Occipital lobe (tissue), 3 donors: ENCODE measurements at places on chromosomes 4 and X. TPM values are rescaled to one million over a fixed set of nuclear protein-coding genes. Genes with fewer than 3 reads are reported as not detected.

GRCh38 chr4:80926891-80927290 is 103.6 kb upstream of the BMP3 start:
- DNase-seq: no peak

DNA sequence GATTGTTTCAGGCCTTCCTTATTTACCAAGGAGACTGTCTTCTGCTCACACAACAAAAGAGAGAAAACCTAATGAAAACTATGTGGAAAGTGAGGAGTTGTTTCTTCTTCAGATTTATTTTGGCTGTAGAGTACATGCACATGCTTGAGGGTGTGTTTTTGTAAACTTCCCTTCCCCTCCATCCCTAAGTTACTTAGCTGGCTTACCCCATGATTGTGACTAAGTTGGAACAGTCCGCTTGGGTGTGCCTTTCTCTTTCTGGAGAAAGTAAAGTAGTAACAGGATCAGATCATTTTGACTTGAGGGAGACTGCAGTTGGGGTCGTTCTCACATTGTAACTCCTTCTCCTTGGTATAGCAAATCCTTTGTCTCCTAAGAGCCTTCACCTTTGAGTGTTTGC is 155.9 kb downstream of the RTL9 start:
- no peak for DNase-seq

DNA sequence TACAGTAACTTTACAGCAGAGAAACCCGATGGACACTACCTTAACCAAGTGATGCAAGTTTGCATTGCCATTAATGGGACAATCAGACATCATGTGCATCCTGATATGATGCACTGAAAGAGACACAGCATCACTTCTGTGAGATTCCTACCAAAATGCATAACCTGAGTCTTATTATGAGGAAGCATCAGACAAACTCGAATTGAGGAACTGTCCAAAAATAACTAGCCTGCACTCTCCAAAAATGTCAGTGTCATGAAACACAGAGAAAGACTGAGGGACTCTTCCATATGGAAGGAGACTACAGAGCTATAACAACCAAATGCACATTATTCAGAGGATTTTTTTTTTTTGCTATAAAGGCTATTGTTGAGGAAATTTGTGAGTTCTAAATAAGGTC is 66.6 kb upstream of the IQSEC2 start:
- DNase-seq: no peak

GRCh38 chr4:40559585-40560465 is 69.8 kb downstream of the RBM47 start:
- no peak for DNase-seq

- DNase-seq: no peak
Observed at GRCh38 chrX:25968920-25969319, 169.2 kb upstream of the MAGEB18 start.

DNA sequence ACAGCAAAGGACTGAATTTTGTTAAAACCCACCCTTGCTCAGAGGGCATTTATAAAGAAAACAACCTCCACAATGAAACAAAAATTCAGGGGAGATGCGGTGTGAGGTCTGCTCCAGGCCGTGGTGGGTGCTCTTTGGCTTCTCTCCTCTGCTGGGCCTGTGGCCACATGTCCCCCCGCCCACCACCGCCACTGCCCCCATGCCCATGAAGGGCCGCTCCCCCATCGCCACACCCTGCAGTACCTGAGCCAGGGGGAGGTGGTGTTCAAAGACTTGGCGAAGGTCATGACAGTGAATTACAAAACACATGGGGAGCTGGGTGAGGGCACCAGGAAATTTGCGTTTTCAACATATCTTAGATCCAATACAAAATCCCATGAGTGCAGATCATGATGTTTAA is 14.2 kb upstream of the CFAP299 start:
- DNase-seq: no peak

DNA sequence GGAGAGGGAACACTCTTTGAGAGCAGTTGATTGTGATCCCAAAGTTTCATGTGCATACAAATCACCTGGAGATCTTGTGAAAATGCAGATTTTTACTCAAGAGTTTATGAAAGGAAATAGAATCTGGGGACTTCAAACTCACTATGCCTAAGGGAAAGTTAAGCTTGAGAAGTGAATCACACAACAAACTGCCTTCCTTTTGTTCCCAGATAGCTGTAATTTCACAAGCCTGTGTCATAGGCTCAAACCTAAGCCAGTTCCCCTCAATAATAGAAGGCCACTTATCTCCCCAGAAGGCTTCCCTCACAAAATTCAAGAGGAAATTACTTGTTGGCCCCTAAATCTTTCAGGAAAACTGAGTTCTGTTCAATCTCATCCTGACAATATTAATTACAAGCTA is 132.8 kb upstream of the MAGEB16 start:
- no peak for DNase-seq

The TRPC5OS gene
- under 0.01 TPM for total RNA-seq
